T-helper 17 cell (primary cell): ENCODE measurements at places on chromosomes 11 and 22.
A peak's percentile ranks its signal among the peaks of the same experiment; 100 is the strongest.

DNA sequence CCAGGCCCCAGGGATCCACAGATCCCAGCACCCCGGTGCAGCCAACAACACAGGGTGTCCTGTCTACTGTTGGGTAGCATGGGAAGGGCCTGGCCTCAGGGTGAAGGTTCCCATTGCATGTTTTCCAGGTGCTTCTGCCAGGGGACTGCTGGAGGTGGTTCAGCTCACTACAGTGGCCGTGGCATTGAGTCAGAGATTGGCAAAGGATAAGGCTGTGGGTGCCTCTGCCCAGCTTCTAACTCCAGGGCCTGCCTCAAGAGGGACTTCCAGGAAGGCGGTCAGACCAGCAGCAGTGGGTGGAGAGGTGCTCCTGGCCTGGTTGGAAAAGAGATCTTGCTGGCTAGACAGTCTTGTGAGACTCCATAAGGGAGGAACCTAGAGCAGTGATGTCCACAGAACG lies 20.9 kb downstream of the CSNK1E start:
- no peak for DNase-seq

- no peak for DNase-seq
Observed at GRCh38 chr11:71282581-71283351, 30.4 kb upstream of the SHANK2 start.

DNA sequence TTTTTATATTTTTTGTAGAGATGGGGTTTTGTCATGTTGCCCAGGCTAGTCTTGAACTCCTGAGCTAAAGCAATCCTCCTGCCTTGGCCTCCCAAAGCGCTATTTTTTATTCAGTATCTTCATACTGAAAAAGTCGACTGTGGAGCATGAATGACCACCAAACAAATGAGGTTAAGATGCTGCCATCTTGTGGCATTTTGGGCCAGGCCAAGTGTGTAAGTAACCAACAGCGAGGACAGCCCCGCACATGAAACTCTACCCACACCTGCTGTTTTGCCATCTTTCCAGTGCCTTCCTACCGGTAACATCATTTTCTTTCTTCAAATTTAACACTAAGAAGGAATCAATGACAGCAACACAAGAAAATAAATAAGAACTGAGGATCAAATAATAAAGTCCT lies 32.2 kb upstream of the AQP11 start:
- no peak for DNase-seq

DNA sequence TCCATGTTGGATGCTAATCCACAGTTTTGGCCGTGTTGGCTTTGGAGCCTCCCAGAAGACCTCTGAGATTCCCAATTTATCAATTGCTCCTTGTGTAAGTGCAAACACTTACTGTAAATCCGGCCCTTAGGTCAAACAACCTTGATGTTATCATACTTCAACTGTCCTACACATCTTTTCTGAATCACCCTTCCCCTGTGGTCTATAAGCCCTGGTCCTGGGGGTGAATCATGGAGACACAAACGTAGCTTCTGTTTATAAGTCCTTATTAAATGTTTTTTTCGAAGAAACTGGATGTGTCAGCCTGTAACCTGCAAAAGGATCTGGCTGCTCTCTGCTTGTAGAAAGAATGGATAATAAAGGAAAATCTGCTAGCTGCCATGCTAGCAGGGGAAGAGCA lies 1.7 kb upstream of the IL10RA start:
- no peak for DNase-seq

GRCh38 chr11:64537876-64538275 lies 53.1 kb upstream of the SLC22A12 start:
- DNase-seq: no peak

- DNase-seq: no peak
Observed at GRCh38 chr11:43418197-43418596, 59.5 kb downstream of the TTC17 start.

DNA sequence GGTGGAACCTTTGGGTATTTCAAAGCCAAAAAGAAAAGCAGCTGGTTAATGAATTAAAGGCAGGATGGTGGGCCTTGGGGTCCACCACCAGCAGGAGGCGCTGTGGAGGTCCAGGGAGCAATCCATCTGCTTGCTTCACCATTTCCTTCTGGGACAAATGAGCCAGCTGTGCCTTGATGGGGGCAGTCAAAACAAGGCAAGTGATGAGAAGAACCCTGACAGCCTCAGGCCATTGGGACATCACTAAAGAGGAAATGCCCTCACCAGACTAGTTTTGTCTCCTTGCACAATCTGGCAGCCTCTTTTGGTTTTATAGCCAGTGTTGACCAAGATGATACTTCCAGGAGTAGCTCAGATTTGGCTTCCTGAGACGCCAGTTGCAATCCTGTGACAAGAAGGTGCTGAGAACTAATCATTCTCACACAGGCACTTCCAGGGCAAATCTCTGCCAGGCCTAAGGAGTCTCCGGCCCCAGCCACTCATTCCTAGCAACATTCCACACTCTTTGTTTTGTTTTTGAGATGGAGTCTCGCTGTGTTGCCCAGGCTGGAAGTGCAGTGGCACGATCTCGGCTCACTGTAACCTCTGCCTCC lies 38.2 kb upstream of the WEE1 start:
- DNase-seq: peak; percentile 65

DNA sequence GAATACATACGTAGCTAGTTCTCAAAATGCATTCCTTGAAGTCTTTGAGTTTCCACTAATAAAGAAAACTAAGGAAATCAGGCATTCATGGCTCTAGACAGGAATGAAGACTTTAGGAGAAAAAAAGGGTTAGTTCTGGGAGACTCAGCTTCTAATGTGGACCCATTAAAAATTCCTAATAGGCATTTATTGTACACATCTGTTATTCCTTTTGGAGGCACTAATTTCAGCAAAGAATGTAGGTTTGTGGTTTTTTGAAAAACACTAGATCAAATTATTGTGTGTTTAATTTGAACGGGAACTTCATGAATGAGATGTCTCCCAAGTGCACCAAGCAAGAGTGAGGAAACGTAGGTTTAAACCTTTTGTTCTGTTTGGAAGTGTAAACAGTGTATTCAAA lies 42.7 kb downstream of the PARVA start:
- no peak for DNase-seq

DNA sequence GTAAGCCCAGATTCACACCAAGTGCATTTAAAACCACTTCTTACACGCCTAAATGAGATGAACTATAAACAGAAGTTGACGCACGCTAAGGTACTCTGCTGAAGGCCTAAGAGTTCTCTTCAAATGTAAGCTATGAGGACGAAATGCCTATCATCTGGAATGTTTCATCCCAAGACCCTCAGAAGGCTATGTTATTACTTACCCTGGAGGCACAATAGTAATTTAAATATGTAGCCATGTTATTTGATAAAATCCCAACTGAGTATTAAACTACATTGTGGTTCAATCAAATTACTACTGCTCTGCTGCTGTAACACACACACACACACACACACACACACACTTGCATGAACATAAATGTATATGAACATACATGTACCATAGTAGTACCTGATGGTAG lies 47.6 kb downstream of the MAML2 start:
- no peak for DNase-seq

DNA sequence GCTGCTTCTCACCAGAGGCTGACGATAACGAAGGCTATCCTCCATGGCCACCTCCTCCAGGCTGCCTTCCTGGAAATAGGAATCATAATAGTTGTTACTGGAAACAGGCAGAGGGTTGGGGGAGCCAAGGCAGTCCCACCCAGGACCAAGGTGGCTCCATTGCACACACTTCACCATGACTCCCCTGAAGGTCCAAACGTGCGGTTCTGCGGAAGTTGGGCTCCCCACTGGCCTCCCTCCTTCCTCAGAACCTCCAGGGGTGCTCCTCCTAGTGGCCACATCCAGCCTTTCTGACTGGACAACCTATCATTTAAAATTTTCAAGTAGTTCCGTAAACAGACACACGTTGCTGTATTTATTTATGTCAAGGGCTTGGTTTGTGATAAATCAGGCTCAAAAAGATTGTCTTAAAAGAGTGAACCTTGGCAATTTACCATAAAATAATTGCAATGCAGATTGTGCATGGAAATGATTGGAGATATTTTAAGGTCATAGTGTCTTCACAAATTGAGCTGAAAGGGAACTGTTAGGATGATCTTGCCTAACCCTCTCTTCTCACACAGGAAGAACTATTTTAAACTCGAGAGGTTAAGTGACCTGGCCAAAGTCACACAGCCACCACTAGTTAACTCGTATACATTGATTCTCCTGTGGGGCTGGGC lies 1.4 kb upstream of the TCN2 start:
- no peak for DNase-seq

GRCh38 chr11:125148743-125149142 lies 15.8 kb upstream of the PKNOX2 start:
- DNase-seq: no peak

DNA sequence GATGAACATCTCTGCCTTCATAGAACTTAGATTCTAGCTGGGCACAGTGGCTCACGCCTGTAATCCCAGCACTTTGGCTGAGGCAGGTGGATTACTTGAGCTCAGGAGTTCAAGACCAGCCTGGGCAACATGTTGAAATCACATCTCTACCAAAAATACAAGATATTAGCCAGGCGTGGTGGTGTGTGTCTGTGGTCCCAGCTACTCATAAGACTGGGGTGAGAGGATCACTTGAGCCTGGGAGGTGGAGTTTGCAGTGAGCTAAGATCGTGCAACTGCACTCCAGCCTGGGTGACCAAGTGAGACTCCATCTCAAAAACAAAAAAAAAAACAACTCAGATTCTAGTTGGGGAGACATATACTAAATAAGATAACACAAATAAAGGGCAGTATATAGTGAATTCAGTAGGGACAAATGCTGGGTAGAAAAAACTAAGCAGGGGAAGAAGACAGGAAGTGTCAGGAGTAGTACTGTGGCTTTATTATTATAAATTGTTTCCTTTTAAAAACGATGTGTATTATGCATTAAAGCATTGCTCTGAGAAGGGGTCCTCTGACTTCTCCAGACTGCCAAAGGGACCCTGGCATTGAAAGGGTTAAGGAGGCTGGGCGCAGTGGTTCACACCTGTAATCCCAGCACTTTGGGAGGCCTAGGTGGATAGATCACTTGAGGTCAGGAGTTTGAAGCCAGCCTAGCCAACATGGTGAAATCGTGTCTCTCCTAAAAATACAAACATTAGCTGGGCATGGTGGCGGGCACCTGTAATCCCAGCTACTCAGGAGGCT lies 46.7 kb downstream of the PACS1 start:
- no peak for DNase-seq

- DNase-seq: no peak
Observed at GRCh38 chr11:13376838-13377237, 86.2 kb downstream of the BTBD10 start.

GRCh38 chr22:17162731-17163130 lies 3.7 kb upstream of the HDHD5 start:
- DNase-seq: no peak

- DNase-seq: no peak
Observed at GRCh38 chr11:1117992-1118391, 39.8 kb upstream of the MUC5AC start.

DNA sequence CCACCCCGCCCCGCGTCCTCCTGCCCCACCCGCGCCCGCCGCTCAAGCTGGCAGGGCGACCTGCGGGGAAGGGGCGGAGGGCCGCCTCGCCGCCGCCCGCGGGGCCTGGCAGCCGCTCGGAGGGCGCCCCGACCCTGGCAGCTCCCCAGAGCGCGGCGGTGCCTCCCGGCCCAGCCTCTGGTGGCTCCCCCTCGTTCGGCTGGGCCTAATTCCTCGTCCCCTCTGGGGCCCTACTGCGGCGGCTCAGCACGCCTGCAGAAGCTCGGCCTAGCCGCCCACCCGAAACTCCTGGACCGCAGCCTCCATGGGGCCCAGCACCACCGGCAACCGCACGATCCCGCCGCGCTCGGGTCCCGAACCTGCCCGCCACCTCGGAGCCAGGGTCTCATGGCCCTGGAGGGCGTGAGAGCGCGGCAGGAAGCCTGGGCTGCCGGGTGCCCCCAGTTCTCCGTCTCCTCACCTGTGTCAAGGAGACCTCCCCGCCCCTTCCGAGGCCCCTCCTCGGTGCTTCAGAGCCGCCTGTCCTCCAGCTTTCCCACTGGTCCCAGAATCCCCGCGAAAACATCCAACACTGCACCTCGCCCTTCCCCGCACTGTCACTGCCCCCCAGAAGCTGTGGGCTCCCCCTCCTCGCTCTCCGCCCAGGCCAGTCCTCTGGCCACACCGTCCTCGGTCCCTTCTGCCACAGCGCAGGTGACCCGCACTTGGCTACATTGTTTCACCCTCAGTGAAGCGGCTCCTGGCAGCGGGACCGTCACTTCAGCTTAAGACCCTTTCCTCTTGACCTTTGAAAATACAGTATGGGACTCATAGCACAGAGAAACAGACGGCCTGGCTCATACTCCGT lies 613 bp upstream of the GSC2 start:
- no peak for DNase-seq

DNA sequence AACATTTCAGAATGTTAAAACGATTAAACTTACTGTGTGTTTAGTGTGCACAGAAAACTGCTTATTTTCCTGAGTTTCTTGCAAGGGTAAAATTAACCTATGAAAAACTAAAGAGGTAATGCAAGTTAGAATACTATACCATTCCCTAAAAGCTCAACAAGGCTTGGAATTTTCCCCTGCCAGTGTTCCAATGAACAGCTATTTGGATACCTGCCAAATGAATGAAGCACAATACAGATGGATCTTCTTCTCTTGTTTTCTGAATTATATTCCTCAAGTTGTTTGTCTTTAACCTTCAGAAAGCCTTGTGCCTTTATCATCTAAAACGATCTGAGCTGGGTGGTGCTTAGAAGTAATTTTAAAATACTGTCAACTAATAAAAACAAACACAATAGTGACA lies 204.5 kb downstream of the LRRC4C start:
- no peak for DNase-seq

- no peak for DNase-seq
Observed at GRCh38 chr22:46122980-46123693, 27.2 kb upstream of the PPARA start.

DNA sequence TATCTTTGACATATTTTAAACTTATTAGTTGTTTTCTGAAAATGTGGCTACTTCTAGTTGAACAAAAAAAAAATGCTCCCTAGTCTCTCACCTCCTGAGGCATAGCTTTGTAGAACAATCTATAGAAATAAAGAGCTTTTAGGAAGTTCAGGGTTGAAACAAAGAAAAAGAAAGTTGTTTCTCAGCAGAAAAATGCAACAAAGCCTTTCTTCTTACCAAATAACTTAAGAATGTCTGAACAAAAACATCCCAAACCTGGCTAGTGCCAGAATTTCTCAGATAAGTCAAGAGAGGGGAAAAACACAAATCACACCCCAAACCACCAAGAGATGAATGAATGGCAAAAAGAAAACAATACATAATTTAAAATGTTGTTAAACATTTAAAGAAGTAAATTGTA lies 114.1 kb downstream of the MAML2 start:
- DNase-seq: no peak

- DNase-seq: no peak
Observed at GRCh38 chr11:5591613-5592012, 4.8 kb upstream of the TRIM6 start.

GRCh38 chr22:17949642-17950473 lies 74.5 kb downstream of the MICAL3 start:
- DNase-seq: no peak

DNA sequence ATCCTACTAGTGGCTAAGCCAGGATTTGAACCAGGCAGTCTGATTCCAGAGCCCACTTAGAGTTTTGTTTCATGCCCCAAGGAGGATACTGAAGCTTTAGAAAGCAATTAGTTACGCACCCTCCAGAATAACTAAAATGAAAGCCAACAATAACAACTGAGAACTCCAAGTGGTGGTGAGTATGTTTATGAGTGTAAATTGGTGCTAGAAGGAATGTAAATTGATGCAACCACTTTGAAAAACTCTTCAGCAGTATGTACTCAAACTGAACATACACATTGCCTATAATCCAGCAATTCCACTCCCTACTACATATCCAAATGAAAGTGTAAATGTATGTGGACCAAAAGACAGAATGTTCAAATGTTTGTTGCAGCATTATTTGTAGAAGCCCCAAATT lies 6.7 kb upstream of the ARL14EP start:
- no peak for DNase-seq

GRCh38 chr11:135043434-135043833 lies 631.4 kb upstream of the B3GAT1 start:
- no peak for DNase-seq
